PC-9 (cell line): ENCODE measurements at places on chromosomes 6 and 20. TPM values are rescaled to one million over a fixed set of nuclear protein-coding genes. Genes with fewer than 3 reads are reported as not detected.

Gene SLC2A4RG
- 167 and 233 TPM in 2 replicates for total RNA-seq

Gene PCK1
- total RNA-seq = not detected in 2 replicates

Gene SCRT2
- total RNA-seq = not detected in 2 replicates

Gene POU5F1
- total RNA-seq = 1.1 and 1.4 TPM in 2 replicates

Gene ISM1
- not detected in 2 replicates for total RNA-seq

DNA sequence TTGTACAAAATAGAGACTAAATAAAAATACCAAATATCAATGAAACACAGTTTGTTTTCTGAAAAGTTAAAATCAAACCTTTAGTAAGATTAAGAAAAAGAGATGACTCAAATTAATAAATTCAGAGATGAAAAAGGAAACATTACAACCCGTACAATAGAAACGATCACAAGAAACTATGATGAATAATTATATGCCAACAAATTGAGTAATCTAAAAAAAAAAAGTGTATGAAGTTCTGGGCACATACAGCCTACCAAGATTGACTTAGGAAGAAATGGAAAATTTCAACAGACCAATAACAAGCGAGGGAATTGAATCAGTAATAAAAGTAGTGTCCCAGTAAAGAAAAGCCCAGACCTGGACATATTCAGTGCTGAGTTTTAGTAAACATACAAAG, 94.8 kb downstream of the STXBP5 start:
- no peak for DNase-seq

DNA sequence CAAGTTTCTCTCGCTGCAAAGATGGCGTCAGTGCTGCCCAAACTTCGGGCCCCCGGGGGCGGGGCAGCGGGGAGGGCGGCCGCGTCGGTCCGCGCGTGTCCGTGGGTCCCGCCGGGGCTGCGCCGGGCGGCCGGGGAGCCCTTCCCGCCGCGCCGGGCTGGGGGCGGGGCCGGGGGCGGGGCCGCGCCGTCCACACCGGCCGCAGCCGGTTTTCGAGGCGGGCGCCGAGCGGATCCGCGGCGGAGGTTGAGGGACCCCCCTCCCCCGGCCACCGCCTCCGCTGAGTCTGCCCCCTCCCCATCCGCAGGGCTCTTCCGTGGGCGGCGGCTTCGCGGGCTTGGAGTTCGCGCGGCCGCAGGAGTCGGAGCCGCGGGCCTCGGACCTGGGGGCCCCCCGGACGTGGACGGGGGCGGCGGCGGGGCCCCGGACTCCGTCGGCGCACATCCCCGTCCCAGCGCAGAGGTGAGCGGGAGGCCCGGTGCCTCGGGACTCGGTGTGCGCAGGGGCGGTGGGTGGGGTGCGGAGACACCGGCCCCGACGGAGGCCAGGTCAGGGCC, 572 bp downstream of the SLC2A4RG start:
- DNase-seq = peak; percentile 55

DNA sequence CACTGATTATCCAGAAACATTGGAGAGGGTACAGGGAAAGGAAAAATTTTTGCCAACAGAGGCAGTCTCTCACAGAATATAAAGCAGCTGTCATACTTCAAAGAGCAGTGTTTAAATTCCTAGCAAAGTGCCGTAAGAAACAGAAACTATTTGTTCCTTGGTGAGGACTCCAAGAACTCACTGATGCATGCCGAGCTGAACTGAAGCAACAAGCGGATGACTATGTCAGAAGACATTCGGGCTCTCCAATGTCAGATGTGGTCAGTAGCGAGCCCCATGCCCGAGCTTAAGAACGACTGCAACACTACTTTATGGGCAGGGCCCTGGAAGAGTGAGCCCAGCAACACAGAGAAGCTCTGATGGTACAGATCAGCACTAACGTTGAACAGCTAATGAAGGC, 54.7 kb downstream of the OR2B6 start:
- no peak for DNase-seq

Gene PSMB8
- total RNA-seq = 70.8 and 101 TPM in 2 replicates

DNA sequence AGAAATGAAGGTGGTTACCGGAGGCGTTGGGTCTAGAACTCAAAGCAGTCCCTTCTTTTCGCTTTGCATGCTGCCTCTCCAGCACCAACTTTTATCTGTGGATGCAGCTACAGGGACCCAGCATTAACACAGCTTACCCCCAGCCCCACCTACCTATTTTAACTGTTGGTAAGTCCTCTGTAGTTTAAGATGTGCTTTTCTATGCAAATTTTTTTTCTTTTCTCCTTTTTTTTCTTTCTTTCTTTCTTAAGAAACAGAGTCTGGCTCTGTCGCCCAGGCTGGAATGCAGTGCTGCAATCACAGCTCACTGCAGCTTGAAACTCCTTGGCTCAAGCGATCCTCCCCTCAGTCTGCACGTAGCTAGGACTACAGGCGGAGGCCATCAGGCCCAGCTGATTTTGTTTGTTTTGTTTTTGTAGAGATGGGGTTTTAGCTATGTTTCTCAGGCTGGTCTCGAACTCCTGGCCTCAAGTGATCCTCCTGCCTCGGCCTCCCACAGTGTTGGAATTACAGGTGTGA, 6.5 kb upstream of the USP45 start:
- peak; percentile 44 for DNase-seq

DNA sequence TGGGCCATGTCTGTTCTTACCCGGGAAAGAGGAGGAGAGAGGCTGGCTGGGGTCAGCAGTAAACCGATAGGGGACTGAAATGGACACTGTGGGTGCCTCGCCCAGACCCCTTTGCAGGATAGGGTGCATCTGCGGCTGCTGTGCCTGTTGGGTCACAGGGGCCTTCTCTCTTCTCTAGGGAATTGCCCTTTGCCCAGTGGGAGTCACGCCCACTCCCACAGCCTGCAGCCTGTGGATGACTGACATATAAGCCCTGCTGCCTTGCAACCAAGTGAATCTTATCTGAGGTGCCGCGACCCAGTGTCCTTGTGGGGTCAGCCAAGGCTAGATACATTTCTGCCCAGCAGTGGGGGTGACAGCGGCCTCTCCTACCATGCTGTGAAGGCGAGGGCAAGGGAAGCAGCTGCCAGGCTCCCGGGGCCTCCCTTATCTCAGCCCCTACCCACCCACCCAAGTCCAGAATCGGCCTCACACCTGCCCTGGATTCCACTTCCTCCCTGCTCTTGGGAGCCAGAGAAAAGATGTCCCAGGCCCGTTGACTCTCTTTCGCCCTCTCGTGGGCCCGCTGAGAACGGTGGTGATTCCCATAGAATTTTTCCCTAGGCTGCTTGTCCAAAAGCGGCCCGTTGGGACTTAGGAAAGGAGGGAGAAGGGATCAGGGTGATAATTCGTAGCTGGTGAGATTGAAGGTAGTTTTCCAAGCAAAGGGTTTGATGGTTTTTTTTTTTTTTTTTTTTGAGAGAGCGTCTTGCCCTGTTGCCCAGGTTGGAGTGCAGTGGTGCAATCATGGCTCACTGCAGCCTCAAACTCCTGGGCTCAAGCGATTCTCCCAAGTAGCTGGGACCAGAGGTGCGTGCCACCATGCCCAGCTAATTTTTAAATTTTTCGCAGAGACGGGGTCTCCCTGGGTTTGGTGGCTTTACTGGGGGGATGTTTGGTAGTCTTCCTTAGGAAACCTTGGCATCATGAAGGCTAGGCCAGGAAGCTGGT, 76.4 kb upstream of the RNF24 start:
- peak; percentile 35 for DNase-seq

- DNase-seq = no peak
These were observed 28.3 kb downstream of the SLC2A4RG start for GRCh38 chr20:63767886-63768285.

Gene MTHFD1L
- 53.3 and 65.8 TPM in 2 replicates for total RNA-seq

Gene HLA-DPB1
- not detected in 2 replicates for total RNA-seq

GRCh38 chr6:166926748-166927147, 29.6 kb downstream of the RNASET2 start:
- no peak for DNase-seq

- DNase-seq = no peak
These were observed 11.0 kb downstream of the SCUBE3 start for GRCh38 chr6:35224720-35225119.

- no peak for DNase-seq
These were observed 104.1 kb downstream of the UST start for GRCh38 chr6:148850964-148851363.

DNA sequence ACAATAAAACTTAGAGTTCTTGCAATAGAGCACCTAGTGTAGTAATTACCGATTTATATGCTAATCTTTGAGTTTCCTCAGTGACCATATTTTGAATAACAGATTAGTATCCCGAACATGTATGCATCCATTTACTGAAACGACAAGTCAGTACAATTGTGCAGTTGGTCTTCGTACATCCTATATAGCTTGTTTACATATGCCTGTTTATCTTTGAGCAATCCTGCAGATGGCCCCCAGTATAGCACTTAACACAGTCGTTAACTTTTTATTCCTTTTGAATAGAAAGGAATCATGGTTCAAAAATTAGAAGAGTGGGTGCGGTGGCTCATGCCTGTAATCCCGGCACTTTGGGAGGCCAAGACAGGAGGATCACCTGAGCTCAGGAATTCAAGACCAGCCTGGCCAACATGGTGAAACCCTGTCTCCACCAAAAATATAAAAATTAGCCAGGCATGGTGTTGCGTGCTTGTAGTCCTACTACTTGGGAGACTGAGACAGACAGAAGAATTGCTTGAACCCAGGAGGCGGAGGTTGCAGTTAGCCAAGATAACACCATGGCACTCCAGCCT, 6.6 kb downstream of the SRSF6 start:
- no peak for DNase-seq

Gene ZNF334
- 3.7 and 3.8 TPM in 2 replicates for total RNA-seq

DNA sequence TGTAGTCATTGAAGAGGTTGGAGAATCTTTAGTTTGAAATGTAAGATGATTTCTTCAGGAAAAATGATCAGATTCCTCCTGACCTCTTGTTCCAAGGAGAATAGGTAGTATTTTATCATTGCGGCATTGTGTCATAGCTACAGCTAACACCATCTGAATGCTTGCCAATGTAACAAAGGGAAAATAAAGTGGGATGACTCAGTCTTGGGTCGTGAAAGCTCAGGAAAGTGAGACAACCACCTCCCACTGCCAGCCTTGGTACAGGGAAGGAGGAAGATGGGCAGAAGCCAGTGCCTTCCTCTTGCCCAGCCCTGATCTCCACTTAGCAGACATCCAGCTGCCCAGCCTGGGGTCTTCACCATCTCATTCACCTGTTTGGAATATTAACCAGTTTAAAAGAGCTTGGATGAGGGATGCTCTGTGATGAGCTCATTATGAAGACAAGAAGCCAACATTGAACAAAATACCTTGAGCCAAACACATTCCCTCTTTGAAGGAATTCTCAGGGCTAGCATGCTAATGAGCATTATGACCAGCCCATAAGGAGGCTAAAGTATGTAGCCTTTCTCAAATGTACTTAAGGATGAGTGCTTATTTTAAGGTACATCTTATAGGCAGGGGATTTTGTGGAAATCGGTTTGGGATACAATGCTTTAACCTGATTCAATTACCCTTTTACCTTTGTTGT, 40.0 kb upstream of the APCDD1L start:
- peak; percentile 23 for DNase-seq

DNA sequence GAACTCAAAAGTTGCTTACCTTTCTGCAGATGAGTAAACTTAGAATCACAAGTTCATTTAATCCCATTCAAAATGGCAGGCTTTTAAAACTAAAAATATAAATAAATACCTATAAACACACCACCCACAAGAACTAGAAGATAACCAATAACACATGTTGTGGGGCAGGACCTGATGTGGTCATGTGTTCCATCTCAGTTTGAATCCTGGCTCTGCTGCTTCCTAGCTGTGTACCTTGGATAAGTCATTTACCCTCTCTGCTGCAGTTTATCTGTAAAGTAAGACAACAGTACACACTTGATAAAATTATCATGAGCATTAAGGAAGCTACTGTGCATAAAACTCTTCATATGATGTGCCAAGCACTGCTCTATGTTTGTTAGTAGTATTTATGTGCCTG, 22.0 kb downstream of the TRIM27 start:
- DNase-seq = no peak

DNA sequence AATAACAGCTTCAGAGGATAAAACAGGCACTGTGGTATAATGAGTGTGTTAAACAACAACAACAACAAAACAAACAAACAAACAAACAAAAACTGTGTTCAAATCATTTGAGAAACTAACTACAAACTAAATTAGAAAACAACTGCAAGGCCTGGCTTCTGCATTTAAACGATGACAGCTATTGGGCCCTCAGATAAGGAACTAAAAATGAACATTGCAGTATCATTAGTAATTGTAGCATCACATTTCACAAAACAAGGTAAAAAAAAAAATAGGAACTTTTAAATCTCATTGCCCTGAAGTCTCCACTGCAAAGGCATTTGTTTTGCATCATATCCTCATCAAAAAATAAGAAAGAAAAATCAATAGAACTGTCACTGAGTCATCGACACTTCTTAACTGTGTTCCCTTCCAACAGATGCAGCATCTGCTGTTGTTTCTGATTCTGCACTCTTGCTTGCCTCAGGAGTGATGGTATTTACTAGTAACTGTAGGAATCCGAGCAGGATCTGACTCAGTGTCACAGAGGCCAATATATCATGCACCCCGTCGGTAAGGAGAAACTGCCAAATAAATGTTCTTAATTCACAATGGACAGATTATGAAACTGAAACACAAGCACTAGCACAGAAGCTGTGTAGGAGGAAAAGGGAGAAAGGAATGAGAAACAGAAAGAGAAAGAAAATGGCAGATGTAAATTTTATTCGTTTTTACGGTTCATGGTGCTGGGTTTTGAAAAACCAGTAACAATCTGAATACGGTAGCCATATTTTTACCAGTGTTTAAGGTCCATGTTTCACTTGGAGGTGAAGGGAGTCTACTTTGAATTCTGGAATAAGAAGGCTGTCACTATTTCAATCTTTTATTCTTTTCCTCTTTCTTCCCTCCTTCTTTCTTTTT, 365.7 kb upstream of the EPHA7 start:
- DNase-seq = no peak

Gene HSPA12B
- total RNA-seq = not detected in 2 replicates

Gene FAM8A1
- total RNA-seq = 8.1 and 11.9 TPM in 2 replicates
